ENCODE measurements at places on chromosomes 3 and 15.

GRCh38 chr3:122985539-122985938, 42.0 kb downstream of the SEMA5B start:
- no peak for DNase-seq

- DNase-seq, result no peak
Measured at GRCh38 chr3:156409694-156410093, 145.2 kb downstream of the SSR3 start.

DNA sequence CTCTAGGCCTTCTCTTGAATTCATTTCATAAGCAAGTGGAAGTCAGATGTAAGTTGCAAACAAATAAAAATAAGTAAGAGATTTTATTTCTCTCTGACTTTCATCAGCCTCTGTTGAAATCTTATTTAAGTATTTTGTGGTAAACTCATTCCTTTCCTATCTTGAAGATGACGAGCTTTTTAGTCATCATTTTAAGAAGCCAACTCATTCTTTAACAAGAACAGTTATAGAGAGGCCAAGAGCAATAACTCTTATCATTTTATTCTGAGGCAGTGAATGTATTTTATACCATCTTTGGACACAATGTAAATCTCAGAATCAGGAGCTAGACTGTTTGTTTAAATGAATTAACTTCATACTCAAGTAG, 147.5 kb upstream of the MBNL1 start:
- no peak for DNase-seq

- DNase-seq, result no peak
Measured at GRCh38 chr15:55555089-55555488, 33.1 kb downstream of the PYGO1 start.

- no peak for DNase-seq
Measured at GRCh38 chr3:189635339-189635738, 4.2 kb downstream of the TP63 start.

DNA sequence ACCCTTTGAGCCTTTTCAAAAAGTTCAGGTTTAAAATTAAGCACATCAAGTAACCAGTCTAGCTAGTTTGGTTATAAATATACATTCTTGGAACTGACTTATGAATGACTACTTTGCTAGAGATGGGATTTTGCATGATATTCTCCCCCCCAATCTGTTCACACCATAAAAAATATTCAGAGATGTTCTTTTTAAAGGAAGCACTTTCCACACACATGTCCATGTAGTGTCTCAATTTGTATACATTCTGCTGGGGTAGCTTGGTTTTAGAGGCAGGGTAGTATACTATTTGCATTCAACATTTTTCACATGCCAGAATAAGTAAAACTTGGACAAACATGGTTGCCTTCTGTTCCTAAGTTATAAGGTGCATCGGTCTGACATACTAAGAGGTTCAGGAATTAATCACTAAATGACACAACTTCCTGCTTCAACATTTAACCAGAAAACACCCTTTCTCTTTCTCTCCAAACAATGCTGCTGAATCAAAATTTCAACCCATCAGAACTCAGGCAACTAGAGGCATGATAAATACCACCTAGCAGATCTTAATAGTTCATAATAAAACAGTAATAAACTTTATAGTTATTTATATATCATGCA, 57.0 kb downstream of the SUMF1 start:
- no peak for DNase-seq

DNA sequence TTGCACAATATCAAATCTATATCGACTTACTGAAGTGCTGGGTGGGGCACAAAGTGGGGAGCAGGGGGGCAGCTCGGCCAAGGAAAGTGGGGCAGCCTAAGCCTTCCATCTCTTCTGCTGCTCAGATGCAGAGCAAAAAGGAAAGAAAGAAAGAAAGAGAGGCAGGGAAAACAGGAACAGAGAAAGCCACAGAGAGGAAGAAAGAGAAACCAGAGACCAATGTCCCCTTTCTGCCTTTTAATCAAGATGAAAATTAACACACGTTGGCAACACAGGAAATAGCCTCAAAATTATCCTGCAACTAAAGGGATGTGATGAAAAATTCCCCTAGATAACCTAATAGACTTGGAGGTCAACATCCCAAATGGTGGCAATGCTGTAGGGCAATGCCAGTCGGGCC, 72.2 kb upstream of the RAD18 start:
- no peak for DNase-seq

GRCh38 chr15:67433495-67434099, 87.3 kb upstream of the C15orf61 start:
- no peak for DNase-seq

DNA sequence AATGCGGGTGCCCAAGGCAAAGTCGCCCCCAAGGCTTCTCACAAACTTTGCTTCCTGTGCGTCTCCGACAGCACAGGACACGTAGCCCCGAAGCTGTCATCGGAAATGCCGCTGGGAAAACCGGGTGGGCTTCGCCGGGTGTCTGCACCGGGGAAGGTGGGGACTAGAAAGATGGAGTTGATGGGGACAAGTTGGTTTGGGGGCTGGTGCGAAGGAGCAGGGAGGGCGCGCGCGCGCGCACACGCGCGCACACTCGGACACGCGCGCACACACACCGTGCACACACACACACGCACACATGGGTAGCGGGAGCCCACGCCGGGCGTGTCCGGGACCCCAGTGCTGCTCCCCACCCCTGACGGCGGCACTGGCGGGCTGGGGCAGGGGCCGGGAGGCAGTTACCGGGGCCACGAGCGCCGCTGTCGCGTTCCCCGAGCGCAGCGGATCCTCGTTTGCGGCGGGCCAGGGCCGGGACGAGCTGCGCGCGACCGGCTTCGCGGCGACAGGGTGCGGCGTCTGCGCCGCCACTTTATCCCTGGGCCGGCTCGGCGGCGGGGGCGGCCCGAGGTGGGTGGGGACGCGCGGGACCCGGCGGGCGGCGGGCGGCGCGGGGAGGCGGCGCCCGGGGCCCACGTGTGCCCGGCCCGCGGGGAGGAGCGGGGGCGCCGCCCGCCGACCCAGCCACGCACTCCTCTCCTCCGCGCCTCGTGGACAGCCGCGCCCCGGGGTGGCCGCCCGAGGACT, 539 bp upstream of the MGLL start:
- DNase-seq, result no peak

- no peak for DNase-seq
Measured at GRCh38 chr3:146780251-146780650, 175.1 kb upstream of the PLSCR5 start.

DNA sequence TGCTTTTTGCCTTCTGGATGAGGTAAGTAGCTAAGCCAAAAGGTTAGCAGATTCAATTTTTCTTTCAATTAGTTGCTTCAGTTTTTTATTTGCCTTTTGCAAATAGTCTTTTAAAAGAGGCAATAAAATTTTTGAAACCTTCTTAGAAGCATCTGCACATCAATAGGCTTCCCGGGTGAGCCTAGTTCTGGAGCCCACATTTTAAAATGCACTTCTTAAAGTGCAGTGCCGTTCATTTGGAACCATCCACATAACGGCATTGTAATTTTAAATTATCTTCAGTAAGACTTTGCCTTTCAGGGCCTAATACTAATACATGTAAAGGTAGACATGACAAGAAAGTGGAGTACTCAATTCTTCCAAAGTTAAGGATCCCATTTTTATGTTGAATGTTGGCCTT, 269.2 kb downstream of the THSD4 start:
- no peak for DNase-seq

DNA sequence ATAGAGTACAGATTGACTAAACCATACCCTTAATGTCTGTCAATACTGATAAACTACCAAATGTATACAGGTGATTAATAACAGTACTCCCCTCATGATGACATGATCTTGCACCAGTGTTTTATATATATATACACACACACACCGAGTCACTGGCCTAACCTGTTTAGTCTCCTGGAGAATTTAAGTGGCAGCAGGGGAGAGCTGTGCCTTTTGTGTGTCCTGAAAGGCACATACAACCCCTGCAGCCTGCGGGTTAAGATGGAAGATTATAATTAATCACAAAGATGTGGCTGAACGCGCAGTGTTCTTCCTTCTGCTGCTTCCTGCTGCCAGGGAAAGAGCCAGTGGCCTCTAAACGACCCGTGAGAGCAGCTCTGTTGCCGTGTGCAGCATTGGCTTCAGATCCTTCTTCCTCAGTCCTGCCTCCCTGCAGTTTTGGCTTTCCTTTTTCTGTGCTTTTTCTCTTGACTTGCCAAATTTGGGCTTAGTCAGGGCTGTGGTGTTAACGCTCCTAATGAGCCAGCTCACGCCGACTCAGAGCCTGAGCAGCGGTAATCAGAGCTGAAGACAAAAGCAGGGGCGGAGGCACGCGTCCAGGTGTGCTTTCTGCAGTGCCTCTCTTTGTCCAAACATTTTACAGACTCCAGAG, 42.5 kb upstream of the UBE3A start:
- no peak for DNase-seq

DNA sequence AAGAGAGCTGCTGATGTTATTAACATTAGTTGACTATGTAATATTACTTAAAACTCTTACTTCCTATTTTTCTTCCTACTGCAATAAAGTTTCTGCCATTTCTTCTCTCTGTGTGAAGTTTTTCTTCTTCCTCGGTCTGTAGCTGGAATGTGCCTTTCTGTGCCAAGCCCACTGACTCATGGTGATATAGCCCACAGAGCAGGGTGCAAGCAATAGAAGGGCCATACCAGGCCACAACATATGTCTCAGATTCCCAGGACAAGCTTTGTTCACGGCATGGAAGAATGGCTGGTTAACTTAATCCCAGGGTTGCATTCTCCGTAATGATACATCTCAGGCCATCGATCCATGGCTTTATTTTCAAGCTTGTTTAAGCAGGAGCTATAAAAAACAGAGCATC, 815.3 kb downstream of the TUSC7 start:
- DNase-seq, result no peak

DNA sequence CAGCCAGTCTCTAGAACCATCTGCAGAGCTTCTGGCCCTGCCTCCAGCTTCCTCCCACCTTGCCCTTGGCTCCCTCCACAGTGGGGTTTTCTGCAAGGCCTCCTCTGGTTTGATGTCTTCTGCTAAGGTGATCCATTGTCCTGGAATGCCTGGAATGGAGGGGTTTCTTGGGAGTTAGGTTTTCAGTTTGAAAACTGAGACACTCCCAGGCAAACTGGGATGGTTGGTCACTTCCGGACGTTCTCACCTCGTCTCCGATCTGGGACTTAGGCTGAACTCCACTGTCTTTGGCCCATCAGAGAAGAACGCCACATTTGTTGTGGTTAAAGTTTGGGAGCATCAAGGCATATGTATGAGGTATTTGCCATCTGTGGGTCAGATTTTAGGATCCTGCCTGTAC, 77.4 kb upstream of the KLHL25 start:
- DNase-seq, result no peak

DNA sequence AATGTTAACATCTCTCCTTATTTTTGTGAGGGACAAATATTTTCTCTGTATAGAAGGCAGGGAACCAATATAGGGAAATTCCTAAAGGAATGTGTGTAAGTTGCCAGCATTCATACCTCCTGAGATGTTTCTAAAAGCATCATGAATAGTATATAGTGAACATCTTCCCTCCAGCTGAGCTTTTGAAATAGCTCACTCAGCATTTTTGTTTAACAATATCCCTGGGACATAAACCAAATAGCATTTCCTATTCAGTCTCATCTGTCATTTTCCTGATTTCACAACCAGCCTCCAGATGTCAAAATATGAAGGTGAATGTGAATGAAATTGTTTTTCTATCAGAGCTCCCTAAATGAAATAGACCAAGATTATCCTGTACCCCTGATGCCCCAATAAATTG, 137.2 kb downstream of the PPM1L start:
- no peak for DNase-seq

DNA sequence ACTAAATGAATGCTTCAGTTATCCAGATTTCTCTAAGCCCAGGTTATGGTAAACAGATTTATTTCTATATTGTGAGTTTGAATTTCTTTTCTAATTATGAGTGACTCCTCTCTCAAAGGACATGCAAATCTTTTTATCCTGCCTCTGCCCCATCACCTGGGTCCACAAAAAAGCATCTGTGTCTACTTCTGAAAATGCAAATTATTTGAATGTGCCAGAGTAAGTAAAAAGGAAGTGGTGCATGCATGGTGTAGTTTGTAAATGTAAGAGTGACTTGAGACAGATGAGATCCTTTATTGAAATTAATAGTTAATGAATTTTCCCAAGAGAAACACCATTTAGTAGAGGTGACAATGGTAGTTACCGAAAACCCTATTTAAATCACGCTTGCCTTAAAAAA, 26.9 kb downstream of the MCTP2 start:
- DNase-seq, result no peak

DNA sequence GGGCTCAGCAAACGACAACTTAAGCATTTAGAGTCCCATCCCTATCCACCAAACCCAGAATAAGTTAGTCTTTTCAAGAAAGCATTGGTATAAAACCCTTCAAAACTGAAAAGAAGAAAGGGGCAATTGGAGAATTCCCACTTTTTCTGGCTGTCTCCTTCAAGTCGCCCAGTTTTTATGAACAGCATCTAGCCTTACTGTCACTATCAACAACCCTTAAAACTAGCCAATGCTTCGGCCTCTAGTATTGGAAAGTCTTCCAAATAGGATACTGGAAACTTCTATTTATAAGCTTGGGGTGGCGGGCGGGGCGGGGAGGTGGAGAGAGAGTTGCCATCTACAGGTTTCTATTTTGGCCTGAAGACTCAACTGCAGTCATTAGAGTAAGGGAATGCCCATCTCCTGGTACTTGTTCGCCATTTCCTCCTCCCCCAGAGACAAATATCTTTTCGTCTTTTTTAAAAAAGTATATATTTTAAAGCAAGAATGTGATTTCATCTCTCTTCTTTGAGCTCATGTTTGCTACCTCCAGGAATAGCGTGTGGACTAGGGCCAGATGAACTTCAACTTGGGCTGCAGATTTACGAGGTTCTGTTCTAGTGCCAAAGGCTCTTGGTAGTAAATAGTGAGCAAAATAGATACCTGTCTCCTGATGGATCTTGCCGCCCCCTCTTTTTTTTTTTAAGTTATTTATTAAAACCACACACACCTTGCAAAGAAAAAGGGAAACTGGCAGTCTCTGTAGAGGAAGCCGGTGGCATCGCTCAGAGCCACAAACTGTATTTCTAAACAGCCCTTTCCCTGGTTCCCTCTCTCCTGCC, 2.7 kb downstream of the BCL6 start:
- DNase-seq, result no peak

- DNase-seq, result no peak
Measured at GRCh38 chr15:43939070-43939469, 112.3 kb downstream of the WDR76 start.

DNA sequence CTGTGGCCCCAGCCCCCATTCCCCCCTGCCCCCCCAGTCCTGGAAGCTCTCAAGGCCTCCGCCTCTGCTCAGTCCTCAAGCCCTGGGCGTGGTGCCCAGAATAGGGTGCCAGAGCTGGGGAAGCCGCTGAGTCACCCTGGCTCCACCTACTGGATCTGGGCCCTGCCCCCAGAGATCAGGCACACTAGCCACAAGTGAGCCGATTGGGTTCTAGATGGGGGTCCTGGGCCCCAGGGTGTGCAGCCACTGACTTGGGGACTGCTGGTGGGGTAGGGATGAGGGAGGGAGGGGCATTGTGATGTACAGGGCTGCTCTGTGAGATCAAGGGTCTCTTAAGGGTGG, 5.7 kb downstream of the EIF4G1 start:
- peak; percentile 93 for DNase-seq

DNA sequence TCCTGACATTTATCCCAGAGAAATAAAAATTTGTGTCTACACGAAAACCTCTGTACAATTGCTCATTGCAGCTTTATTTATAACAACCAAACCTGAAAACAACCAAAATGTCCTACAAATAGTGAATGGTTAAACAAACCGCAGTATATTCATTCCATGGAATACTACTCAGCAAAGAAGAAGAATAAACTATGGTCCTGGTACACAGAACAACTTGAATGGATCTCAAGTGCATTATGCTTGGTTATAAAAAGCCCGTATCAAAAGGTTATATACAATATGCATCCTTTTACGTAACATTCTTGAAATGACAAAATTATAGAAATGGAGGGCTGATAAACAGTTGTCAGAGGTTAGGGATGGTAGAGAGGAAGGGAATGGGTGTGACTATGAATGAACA, 3.7 kb downstream of the SEC22C start:
- no peak for DNase-seq
